ENCODE measurements at places on chromosomes 3 and 15. TPM values are rescaled to one million over a fixed set of nuclear protein-coding genes. Genes with fewer than 3 reads are reported as not detected.

Gene CCDC80
- 20.5 TPM for total RNA-seq

Gene TM6SF1
- total RNA-seq: 46.6 TPM

Gene RASGRP1
- total RNA-seq: 0.04 TPM

Gene AP3B2
- total RNA-seq: not detected

Gene RTP3
- 0.07 TPM for total RNA-seq

Gene COL8A1
- 251 TPM for total RNA-seq

Gene SNX22
- total RNA-seq: 1.3 TPM

Gene PYGO1
- 0.28 TPM for total RNA-seq

Gene FGF7
- 0.14 TPM for total RNA-seq

Gene UBL7
- 33.1 TPM for total RNA-seq

Gene BRK1
- 170 TPM for total RNA-seq

Gene CORO2B
- 3.4 TPM for total RNA-seq

Gene SPRED1
- total RNA-seq: 21.4 TPM

Measured in pulmonary artery endothelial cell (primary cell).